ENCODE measurements at places on chromosomes 12 and 14. TPM values are rescaled to one million over a fixed set of nuclear protein-coding genes. Genes with fewer than 3 reads are reported as not detected.

- peak; percentile 91 for DNase-seq
Measured at GRCh38 chr12:55996715-55997534, at the start of gene SUOX. TSS of gene SUOX (plus strand) at chr12:55997276. CDS start at chr12:56002222, 4,946 bp downstream.

- DNase-seq, result no peak
Measured at GRCh38 chr14:77212097-77212870, 30.7 kb downstream of the TMEM63C start.

DNA sequence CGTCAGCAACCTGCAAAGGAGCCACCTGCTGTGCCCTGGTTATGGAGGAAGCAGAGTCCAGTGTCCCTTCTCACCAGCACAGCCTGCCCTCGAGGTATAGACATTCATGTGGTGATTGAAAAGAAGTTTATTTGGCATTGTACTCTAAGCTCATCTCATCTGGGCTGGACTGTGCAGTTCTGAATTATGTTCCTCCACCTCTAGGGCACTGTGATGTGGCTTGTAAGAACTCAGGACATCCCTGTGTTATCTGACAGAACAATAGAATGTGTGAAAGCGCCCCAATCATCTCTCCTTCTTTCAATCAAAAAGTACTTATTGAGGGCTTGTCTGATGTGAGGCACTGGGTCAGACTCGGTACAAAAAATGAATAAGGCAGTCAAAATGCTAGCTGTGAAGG is 140.1 kb downstream of the DHRS2 start:
- no peak for DNase-seq

DNA sequence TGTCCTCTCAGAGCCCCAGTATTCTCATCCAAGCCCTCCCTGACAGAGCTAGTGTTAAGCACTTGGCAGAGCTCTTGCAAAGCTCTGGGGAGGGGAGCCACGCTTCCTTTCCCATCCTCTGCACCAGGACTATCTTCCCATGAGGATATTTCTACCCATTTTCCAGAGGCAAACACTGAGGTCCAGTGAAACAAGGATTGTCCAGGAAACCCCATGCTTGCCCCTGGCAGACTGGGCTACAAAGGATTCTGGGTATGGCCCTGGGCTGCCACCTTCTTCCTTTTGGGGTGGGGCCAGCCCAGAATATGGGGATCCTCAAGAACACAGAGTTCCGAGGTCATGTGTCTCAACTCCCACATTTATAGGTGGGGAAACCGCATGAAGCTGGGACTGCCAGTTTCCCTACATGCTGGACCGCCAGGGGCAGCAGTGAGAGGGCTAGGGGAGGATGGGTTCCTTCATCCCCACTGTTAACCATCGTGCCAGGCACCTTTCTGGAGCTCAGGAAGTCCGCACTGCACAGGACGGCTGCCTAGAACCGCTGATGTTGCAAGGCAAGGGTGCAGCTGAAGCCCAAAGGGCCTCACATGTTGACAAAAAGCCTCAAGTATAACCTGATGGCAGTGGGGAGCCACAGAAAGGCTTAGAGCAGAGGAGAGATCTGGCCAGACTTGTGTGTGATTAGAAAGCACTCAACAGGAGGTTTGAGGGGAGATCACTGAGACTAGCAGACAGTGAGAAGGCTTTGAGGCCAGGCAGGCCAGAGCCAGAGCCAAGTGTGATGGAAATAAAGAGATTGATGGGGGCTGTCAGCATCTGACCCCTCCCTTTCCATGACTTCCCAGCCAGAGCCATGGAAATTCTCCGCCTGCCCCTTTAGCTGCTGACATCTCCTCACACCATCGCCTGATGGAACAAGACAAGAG is 5.5 kb upstream of the CCDC85C start:
- DNase-seq, result no peak

DNA sequence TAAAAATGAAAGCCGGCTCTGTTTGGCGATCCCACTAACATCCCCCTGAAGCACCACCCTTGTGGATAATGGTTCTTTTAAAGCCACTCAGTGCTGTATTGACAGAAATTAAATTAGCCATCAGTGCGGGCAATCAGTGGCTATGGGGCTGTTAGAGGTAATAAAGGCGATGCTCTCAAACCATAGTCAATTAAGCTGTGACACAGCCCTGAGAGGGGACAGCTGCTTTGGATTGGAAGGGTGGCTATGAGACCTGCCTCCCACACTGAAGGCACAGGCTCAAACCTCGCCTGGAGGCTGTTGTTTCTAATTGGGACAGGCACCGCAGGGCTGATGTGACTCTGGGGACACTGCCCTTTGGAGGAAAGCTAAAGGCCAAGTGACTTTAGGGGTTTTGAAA is 562.2 kb downstream of the VRK1 start:
- no peak for DNase-seq

DNA sequence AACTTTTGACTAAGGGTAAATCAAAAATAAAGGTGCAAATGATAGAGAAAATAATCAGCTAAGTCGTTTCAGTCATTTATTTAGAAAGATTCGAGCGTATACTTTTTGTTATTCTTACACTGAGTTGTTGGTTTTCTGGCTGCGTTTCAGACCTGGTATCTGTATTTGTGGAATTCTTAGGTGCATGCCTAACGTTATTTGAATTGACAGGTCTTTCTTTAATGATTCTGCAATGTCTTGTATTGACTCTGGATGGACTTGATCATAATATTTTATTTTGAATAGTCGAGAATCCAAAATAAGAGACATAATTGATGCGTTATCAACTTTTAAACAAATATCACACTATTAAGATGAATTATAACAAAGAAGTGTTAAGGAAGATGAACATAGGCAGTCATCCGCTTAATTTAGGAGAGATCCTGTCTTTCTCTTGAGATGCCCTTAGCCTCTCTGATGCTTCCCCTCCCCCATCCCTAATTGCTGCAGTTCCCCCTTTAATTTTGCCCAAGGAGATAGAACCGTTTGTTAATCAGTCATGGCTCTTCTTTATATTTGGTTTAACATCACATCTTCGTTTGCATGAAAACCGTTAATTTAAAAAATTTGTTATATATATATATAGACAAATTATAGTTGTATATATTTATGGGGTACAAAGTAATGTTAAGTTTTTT is 1.8 kb downstream of the ALX1 start:
- no peak for DNase-seq

DNA sequence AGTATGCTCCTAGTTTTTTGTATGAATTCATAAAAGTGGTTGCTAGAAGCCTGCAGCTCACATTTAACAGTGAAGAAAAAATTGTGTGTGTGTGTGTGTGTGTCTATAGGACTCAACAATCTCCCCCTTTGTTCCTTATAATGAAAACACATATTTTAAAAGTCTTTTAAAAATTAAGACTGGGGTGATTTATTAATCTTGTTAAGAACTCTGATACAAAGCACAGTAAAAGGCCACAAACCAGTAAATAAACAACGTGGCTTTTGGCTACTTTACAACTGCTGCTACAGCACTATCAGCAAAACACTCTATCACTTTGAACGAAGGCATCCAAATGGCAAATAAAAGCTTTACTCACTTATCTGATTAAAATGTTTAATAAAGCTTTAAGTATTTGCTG is 594 bp upstream of the VCPKMT start:
- DNase-seq, result no peak

DNA sequence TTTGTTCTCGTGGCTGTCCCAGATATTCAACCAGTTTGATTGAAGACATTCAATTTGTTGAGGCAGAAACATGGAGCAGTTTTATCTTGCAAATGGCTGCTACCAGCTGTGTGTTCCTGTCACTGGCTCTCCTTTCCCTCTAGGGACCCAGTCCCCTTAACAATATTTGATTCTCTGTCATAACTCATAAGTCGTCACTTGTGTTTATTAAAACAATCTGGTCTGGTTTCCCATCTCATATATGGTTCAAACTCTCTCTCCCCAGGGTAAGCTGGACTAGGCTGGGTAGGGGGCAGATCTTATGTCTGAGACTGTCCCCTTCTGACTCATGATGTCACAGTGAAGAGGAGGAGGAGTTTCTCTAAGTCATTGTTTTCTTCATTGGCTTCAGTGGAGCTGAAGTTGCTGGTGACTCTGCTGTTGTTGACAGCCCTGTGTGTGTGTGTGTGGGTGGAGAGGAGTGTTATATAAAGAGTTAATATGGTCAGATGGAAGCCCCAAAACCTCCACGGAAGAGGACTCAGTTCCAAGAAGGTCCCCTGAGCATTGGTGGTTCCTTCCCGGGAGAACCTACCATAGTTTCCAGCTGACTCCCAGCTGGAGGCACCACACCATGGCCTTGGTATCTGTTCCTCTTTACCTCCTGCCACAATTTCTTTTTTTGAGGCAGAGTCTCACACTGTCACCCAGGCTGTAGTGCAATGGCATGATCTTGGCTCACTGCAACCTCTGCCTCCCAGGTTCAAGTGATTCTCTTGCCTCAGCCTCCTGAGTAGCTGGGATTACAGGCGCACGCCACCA is 16.1 kb upstream of the GNG2 start:
- no peak for DNase-seq

DNA sequence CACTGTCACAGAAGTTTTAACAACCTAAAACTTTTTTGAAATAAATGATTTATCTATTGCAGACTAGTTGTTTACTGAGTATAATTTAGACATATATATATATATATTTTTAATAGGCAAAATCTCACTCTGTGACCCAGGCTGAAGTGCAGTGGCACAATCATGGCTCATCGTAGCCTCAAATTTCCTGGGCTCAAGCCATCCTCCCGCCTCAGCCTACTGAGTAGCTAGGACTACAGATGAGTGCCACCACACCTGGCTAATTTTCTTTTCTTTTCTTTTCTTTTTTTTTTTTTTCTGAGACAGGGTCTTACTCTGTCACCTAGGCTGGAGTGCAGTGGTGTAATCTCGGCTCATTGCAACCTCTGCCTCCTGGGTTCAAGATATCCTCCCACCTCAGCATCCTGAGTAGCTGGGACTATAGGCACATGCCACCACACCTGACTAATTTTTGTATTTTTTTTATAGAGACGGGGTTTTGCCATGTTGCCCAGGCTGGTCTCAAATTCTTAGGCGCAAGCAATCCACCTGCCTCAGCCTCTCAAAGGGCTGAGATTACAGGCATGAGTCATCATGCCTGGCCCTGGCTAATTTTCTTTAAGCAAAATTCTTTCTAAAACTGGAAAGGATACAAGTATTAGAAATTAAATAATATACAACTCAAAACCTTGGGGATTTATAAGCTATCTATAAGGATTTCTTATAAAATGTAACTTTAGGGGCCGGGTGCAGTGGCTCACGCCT is 23.1 kb downstream of the EEA1 start:
- DNase-seq, result no peak

- no peak for DNase-seq
Measured at GRCh38 chr14:96574633-96575632, 72.8 kb downstream of the PAPOLA start.

- no peak for DNase-seq
Measured at GRCh38 chr12:88398031-88398430, 182.2 kb downstream of the KITLG start.

DNA sequence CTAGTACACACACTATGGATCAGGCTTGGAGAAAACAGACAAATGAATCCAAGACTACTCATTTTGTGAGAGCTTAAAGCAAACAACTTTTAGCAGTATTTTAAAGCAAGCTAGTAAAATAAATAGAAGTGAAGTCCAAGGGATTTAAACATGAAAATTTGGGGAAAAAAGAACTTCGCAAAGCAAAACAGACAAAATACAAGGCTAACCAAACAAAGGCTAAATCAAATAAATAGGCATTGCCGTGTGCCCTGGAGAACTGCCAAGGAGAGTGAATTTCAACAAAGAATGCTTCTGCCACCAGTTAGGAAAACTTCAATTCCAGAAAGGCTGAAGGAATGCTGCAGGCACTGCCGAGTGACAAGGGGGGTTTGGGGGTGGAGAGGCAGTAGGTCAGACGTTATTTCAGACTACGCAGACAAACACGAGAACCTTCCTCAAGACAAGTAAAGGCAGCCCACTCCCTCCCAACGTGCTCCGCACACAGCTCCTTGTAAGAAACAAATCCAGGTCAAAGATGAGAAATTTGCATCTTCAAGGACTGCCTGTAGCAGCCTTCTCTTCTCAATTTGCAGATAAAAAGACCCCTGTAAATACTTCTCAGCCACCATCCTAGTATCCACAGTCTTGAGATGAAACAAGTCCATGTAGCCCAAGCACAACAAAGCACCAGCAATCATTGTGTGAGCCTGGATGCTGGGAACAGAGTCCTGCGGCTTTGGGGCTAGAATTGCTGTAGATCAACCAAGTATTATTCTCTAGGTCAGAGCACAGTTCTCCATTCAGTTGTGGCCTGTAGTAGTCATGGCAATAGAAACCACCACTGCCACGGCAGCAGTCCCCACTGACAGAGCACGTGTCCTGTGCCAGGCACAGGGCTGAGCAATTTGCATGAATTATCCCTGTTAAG is 43.3 kb downstream of the EFCAB11 start:
- no peak for DNase-seq

ADCY6 gene
- total RNA-seq, result 25.7 TPM

RNASE7 gene
- not detected for total RNA-seq

SCNN1A gene
- not detected for total RNA-seq

ATN1 gene
- total RNA-seq, result 11.8 TPM

NRL gene
- total RNA-seq, result 1.2 TPM

CKB gene
- 260 TPM for total RNA-seq

CPM gene
- 2.9 TPM for total RNA-seq

OR4E2 gene
- total RNA-seq, result not detected

Data from frontal cortex (tissue), 4 donors.